ENCODE measurements at places on chromosomes 1 and 21. TPM values are rescaled to one million over a fixed set of nuclear protein-coding genes. Genes with fewer than 3 reads are reported as not detected.
A peak's percentile ranks its signal among the peaks of the same experiment; 100 is the strongest.

DNA sequence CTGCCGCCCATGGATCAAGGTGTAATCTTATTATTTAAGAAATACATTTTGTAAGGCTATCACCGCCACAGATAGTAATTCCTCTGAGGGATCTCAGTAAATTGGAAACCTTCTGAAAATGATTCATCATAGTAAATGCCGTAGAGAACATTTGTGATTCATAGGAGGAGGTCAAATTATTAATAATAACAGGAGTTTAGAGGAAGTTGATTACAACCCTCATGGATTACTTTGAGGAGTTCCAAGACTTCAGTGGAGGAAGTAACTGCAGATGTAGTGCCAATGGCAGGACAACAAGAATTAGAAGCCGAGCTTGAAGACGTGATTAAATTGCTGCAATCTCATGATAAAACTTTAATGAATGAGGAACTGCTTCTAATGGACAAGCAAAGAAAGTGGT lies 280.1 kb downstream of the PTPRC start:
- DNase-seq: no peak

AMY2A gene
- 0.47 TPM for polyA plus RNA-seq

DNA sequence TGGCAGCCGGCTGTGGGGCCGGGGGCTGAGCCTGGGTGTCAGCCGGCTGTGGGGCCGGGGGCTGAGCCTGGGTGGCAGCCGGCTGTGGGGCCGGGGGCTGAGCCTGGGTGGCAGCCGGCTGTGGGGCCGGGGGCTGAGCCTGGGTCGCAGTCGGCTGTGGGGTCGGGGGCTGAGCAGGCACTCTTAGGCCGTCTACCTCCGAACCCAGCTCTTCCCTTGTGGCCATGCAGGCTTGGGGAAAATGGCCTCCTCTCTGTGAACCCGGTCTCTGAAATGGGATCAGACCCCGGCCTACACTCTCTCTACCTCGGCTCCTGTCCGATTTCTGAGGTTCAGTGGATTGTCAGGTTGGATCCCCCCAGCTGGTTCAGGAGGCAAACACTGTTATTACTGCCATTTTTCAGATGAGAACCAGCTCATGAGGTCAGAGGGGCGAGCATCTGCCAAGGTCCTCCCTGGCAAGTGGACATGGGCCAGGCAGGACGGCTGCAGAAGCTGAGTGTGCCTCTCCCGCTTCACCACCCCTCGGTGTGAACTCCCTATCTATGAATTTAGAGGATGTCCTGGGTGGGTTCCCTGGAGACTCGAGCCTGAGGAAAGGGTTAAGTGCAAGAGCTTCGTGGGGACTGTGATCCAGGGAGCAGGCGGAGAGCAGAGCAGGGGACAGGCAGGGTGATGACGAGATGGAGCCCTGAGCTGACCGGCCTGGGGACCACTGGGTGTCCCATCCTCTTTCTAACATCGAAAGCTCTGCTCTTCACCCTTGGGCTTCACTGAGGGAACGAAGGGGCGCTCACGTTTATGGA lies 10.9 kb upstream of the COL18A1 start:
- no peak for DNase-seq

DNA sequence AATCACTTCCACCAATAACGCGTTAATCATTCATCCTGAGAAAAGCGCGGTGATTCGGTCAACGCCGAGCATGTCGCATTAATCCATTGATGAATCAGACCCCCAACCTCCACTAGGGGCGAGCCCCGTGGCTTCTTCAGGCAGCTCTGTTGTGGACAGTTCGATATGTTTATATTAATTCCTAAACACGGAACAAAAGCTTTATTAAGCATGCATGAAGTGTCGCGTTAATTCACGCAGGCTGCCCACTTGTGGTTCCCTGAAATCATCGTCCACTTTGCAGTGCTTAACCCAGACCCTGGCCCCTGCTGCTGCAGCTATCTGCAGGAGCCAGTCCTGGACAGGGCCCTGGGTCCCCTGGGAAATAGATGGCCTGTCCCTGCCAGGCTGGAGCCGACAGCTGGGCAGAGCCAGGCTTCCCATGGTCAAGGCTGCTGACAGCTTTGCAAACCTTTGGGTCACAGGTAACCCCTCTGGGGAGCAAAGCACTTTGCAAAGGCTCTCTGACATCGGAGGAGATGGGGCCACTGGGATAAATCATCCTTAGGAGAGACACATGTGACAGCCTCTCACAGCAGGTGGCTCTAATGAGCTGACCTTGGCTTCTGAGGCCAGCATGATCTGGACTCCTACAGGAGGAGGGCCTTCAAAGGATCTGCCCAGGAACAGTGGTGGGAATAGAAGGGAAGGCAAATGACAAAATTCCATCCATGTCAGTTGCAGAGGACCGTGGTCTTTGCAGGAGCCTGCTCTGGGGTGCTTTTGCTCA lies 137.0 kb upstream of the AJAP1 start:
- no peak for DNase-seq

GRCh38 chr1:6248932-6249738 lies 5.2 kb downstream of the HES3 start:
- DNase-seq: no peak

GRCh38 chr1:24390924-24391782 lies 22.4 kb downstream of the STPG1 start:
- no peak for DNase-seq

DNA sequence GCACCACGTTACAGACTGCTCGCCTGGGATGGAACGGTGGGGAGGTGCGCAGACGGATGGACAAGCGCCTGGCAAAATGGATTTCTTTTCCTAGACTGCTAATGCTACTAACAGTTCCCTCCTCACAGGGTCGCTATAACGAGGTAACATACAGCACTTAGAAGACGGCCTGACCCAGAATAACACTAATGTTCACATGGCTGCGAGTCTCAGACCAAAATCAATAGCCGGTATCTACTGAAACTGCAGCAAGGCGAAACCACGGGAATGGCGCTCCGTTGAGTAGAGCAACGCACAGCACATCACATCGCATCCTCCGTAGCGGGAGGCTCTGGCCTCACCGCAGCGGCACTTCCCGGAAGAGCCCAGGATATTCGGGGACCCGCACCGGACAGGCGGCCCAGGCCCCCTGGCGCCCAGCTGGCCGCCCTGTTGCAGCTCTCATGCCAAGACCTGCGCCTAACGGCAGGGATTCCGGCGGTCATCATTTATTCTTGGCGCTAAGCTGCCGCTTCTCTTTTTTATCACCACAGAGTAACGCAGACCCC lies 46.6 kb downstream of the VPS26C start:
- peak; percentile 39 for DNase-seq

DNA sequence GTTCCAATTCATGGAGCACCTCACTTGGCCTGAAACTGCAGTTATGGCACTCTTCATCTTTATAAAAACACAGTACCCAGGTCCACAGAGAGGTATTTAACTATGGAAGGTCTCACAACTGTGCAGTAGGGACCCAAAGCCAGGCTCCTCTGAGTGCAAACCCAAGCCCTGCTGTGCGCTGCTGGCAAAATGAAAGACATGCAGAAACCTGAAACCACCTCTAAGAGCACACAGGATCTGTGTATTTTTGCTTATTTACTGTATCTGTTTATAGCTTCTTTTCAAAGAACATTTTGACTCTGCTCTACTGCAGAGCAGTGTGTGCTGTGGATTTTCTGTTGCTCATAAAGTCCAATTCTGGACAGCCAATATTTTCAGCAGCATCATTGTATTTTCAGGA lies 166.6 kb downstream of the DSCAM start:
- no peak for DNase-seq

CD1B gene
- not detected for polyA plus RNA-seq

- no peak for DNase-seq
Measured at GRCh38 chr1:192654591-192655251, 18.8 kb downstream of the RGS13 start.

TSNAX gene
- polyA plus RNA-seq: 53.4 TPM

DFFB gene
- polyA plus RNA-seq: 7.1 TPM

DNAJC28 gene
- polyA plus RNA-seq: 5.4 TPM

- DNase-seq: no peak
Measured at GRCh38 chr1:160154790-160155189, 3.4 kb downstream of the ATP1A4 start.

TESK2 gene
- polyA plus RNA-seq: 6.9 TPM

OLIG2 gene
- not detected for polyA plus RNA-seq

- no peak for DNase-seq
Measured at GRCh38 chr1:12153181-12153785, 13.5 kb upstream of the TNFRSF1B start.

NOTCH2 gene
- polyA plus RNA-seq: 148 TPM

GRCh38 chr1:93699049-93699384 lies 17.4 kb upstream of the BCAR3 start:
- DNase-seq: no peak

GRCh38 chr1:118116401-118116800 lies 68.6 kb downstream of the SPAG17 start:
- DNase-seq: no peak

- DNase-seq: no peak
Measured at GRCh38 chr1:192579010-192579738, 3.6 kb downstream of the RGS1 start.

ZBTB8B gene
- 1.1 TPM for polyA plus RNA-seq

DNA sequence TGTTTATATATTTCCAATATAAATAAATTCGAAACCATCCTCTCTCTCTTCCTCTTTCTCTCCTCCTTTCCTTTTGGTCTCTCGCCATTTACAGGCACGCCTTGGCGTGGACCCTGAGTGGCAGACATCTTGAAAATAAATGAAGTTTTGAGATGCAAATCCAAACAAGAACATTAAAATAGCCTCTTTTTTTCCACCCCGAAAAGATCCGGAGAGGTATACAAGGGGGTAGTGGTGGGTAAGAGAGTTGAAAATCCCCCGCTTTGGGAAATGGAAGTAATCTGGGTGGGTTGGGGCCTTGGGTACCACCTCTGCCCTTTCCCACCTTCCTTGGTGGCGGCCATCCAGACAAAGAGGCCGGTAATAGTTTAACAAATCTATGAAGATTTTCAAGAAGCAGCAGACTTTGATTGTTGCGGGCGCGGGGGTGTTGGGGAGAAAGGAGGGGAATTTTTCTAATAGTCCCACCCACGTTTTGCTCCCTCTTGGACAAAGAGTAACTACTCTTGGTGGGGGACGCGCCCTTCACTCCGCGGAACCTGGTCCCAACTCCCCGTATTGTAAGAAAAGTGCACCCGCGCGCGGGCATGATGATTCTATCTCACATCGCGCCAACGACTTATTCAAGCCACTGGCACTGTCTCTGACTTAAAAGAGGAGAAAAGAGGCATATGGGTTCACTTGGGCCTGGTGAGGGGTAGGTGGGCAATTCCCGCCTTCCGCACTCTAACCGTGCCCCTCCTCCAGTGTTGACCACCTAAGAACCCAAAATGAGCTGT lies 4.0 kb upstream of the FOXD3 start:
- DNase-seq: no peak

OR10J5 gene
- not detected for polyA plus RNA-seq

GRCh38 chr1:24770881-24771280 lies 25.6 kb downstream of the CLIC4 start:
- DNase-seq: no peak
